SK-N-SH (cell line): ENCODE measurements at places on chromosomes 12 and 14.

DNA sequence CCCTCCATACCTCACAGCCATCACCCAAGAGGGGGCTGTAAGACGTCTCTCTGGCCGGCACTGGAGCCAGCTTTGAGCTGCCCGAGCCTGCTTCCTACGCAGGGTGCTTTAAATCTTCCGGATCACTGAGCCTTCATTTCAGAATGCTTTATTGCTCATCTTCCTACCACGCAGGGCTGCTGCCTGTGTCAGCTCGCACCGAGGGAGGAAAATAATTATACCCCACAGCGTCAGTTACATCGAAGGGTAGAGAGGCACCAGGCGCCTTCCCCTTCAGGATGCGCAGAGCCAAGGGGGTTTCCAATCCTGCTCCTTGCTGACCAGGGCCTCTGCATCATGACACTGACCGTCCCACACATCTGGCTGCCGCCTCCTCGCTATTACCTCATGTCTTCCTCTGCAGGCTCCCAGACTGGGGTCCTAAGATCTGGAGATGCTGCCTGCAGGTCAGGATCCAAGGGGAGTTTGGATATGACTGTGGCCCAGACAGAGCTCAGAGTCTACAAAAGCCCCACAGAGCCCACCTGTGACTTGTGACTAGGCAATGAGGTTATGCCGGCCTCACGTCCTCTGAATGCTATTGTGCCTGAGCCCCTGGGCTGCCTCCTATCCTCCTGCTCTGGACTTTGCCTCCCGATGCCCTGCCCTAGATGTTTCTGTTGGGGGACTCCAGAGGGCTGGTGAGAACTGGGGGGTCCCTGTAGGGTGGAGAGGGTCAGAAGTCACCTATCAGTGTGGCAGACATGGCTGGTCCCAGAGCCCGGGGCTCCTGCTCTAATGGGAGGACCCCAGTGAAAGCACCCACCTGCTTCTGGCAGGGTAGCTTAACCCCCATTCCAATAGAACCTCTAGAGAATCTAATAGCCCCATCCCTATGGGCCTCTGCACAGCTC lies 220.3 kb upstream of the RTL1 start:
- DNase-seq, result peak; percentile 20

DNA sequence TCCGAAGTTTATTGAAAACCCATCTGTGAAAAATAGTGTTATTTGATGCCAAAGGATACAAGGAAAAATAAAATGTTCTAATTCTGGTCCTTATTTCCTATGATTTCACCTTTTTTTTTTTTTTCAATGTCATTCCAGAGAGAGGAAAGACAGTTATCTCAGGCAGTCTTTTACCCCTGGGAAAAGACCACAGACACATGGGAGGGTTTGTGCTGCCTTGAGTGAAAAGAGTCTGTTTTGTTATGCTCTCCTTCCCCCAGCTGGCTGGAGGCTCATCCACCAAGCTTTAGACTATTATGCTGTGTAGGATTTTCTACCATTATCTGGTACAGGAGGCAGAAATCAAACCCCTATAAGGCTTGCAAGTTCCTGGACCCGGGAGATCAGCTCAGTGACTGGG lies 151.8 kb downstream of the CRADD start:
- no peak for DNase-seq

GRCh38 chr14:39548358-39548757 lies 116.1 kb upstream of the FBXO33 start:
- DNase-seq, result no peak

DNA sequence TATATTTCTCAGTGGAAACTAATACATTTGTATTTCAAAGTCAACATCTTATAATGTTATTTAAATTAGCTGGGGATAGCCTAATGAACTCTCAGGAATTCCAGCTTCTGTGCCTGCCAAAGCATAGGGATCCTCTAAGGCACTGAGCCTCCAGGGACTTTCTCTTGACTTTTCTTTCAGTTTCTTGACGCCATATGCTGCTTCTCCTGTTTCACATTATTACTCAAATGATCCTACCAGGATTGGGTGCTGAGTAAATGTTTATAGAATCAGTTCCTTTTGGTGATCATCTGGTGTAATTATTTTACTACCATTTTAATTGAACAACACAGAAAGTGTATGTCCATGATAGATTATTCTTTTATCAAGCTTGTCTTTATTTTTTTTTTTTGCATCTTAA lies 7.9 kb downstream of the METTL25 start:
- no peak for DNase-seq

GRCh38 chr14:73324533-73324932 lies 87.2 kb downstream of the PAPLN start:
- no peak for DNase-seq

DNA sequence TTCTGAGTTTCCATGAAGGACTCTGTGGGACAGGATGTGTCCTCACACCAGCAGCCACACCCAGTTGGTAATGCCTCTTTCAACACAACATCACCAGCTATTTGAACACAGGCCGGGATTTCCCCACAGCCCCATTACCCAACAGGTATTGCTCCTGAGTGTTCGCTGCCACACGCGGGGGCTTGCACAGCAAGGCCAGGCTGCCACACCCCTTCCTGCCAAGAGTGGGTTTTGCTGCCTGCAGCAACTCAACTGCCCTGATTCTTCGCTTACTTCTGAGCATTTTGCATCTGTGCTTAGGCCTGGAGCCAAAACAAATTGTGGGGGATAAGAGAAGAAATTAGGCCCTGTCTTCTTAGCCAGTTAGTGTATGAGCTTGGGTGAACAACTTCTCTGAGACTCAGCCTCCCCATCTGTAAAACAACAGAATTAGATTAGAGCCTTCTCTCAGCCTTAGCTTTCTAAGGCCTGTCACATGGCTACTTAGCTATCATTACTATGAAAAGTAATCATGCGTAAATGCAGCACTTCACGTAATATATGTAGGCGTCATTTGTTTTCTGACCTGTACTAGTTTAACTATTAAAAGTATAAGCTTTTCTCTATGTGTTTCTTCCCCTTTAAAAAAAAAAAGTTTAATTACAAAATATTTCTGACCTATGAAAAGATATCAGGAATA lies 20.0 kb downstream of the CKAP4 start:
- no peak for DNase-seq
